ENCODE measurements at places on chromosomes 6 and 20.
A peak's percentile ranks its signal among the peaks of the same experiment; 100 is the strongest.

DNA sequence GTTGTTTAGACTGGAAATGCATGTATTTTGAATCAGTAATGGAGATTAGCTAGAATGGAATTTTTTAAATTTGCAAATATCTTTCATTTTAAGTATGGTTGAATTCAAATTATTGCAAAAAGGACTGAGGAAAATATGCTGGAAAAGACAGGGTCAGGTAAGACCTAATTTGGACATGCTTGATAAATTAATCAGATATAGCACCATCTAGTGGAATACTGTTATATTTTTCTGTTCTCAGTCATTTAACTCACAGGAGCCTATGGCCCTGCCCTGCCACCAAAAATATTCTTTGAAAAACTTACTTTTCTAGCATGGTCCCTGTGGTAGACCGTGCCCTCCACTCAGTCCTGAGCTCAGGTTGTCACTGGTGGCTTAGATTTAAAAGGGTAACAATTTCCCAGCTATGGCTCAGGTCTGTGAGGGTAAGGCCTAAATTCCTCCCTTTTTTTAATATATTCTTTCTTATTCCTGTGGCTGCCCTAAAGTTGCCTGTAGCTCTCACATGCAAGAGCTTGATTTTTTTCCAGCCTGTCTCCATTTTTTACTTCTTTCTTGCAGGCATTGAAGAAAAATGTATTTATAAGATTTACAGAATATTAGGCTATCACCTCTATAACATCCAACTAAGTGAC lies 25.3 kb upstream of the KIAA1586 start:
- DNase-seq: no peak

DNA sequence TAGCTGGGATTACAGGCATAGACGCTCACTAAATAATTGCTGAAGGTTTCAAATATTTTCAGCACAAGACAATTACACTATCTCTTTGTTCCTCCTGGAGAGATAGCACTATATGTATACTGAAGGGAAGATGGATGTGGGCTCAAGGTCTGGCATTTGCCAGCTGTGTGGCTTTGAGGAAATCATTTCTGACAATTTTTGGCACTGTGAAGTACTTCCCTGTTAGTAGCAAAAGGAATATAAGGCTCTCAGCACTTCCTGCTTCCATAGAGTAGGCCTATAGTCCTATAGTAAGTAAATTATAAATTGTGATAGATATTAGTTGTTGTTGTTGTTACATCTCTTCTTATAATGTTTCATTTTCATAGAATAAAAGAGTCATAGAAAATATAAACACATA lies 271.1 kb downstream of the SAMD5 start:
- no peak for DNase-seq

DNA sequence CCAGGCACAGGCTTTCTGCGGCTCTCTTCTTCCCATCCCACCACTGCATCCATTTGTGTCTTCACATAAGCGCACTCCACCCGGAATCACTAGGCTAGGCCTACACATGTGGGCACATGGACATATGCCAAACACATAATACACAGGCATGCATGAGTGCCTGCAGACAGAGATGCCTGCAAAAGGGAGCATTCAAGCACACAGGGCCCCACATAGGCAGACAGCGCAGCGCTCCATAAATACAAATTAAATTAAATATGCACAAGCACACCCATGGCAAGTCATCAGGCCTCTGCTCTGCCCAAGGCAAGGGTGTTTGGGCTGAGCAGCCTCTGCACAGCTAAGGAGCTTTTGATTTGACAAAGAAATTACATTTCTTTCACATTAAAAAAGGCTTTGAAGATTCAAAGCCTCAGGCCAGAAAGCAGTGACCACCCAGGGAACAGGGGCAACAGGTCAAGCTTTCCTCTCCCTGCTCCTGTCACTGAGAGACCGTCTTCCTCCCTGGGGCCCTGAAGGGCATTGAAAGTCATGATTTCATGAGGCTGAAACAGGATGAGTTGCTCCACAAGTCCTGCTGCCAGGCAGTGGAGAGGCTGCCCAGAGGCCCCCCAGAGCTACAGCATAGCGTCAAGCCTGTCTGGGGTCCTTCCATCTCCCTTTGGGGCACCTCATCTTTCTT lies 134.2 kb upstream of the LRFN2 start:
- no peak for DNase-seq

- no peak for DNase-seq
These were observed 16.4 kb downstream of the CHRNA4 start for GRCh38 chr20:63344616-63345327.

- DNase-seq: peak; percentile 41
These were observed 174.3 kb downstream of the CDKAL1 start for GRCh38 chr6:20708367-20709124.

GRCh38 chr6:15511248-15512125 lies 151.3 kb downstream of the DTNBP1 start:
- no peak for DNase-seq

- peak; percentile 50 for DNase-seq
These were observed 28.8 kb upstream of the TULP4 start for GRCh38 chr6:158283304-158283980.

- no peak for DNase-seq
These were observed 248.0 kb upstream of the QKI start for GRCh38 chr6:163166507-163166906.

- peak; percentile 95 for DNase-seq
These were observed at the start of the genes FAM217B and PPP1R3D for GRCh38 chr20:59940129-59940955. Gene FAM217B (plus strand): TSS chr20:59940389. CDS start chr20:59943944, 3,555 bp downstream. Gene PPP1R3D (minus strand): TSS chr20:59940305. CDS start chr20:59939931, 374 bp downstream.

- DNase-seq: peak; percentile 43
These were observed 84.4 kb downstream of the SYNE1 start for GRCh38 chr6:152552616-152553209.

DNA sequence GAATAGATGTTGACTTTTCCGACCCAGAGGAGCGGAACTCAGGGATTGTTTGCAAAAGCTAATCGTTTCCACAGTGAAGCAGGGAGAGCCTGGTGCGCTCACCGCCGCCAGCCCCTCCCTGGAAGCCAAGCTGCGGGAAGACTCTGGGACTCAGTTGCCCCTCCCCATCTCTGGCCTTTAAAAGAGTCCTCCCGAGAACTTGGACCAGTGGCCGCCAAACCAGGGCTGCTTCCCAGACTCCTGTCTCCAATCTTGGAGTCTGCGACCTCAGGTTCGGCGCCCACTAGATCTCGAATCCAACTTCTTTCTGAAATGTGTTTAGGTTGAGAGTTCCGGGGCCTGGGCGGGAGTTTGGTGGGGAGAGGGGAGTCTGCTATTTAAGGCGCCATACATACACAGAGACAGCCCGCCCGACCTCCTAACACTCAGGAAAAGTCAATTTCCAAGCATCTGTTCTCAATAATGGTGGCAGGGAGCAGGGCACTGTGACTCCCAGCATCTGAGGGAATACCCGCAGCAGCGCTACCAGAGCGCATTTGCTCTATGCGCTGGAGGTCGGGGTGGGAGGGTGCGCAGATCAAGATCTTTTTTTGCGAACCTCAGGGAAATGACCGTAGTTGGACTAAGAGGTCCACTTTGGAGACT lies 800 bp upstream of the GRIK2 start:
- DNase-seq: no peak

DNA sequence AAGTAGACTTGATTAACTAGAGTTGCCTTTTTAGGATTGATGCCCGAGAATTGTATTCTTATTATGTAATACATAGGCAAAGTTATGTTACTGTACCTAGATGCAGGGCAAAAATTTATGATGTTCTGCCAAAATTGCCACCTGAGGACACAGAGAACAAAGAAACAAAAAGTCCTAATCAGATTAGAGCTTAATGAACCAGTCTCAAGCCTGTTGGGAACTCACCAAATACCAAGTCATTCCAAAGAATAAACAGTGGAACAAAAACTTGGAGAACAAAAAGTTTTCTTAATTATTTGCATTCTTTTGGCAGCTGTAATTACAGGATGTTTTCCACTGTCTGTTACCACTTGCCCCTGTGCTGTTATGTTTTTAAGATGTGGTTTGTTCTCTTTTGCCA lies 154.7 kb upstream of the SGK1 start:
- no peak for DNase-seq

- DNase-seq: no peak
These were observed 2.0 kb downstream of the TRAF3IP2 start for GRCh38 chr6:111603685-111604084.

GRCh38 chr20:49132995-49133478 lies 55.1 kb downstream of the STAU1 start:
- DNase-seq: no peak

DNA sequence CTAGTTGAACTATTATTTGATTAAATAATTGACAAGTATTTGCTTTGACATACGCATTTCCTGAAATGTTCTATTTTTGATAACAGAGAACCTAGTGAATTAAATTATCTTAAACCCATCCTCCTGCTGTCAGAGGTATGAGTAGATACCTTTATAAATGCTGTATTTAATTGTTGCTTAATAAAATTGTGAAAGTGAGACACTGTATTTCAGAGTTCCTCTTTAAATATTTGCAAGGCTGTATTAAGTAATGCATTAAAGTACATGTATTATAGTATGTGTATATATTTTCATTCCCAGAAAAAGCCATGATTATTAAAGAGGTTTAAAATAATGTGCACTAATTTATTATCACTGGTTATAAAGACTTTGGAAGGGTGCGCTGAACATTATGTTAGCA lies 483.8 kb downstream of the TFAP2B start:
- no peak for DNase-seq

DNA sequence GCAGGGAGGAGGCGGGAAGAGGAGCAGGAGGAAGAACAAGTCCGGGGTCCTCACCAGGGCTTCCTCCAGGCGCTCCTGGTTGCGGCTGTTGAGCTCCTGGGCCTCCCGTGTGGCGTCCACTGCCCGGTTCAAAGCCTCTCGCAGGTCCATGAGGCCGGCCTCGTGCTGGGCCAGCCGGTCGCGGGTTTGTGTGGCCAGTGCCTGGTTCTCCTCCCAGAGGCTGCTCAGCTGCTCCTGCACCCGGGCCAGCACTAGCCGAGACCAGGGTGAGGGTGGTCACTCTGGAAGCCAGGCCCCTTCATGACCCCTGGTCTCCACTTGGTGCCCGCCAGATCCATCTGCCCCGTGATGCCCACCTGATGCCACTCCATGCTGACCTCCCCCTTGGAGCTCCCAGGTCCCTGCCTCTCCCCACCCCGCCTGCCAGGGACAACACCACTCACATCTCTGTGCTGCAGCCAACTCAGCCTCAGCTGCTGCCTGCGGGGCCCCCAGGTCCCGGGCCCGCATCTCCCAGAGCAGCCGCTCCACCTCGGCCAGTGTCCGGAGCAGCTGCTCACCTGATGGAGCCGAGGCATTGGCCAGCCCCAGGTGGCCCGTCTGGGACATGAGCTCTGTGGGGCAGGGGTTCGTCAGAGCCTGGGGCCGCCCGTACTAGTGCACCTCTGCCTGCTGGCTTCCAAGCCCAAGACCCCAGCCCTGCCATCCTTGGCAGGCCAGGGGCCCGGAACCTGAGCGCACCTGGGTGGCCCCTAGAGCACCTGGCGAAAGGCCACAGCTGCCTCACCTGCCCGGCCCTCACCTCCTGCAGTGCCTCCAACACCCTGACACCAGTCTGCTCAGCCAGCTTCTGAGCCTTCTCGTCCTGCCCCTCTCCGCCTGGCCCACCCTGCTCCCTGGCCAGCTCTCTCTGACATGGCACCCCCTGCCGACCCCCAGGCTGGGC lies 15.9 kb downstream of the ADRM1 start:
- DNase-seq: peak; percentile 18

DNA sequence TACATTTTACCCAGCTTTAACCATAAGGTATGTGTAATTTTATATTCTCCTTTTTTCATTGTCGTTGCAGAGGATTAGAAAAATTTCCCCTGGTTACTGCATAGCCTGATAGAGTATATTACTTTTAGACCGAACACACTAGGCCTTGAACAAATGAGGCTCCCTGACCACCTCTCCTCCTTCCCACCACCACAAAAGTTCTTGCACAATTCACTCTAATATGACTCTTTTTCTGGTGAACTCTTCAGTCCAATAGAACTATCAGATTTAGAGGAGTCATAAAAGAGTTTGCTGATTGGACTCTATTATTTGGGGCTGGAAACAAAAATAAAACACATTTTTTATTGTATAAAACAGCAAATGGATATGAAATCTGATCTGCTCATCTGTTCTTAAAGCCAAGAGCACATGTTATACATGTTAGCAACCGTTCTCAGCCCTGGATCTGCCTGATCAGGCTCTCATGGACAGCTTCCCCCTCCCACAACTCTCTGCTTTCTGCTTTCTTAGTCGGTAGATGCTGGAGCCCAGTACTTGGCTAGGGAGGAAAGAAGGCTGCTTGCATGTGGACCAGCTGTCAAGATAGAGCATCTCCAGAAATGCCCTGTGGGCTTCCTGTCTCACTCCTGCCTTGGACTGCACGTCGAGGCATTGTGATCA lies 83.5 kb downstream of the CD164 start:
- DNase-seq: no peak

DNA sequence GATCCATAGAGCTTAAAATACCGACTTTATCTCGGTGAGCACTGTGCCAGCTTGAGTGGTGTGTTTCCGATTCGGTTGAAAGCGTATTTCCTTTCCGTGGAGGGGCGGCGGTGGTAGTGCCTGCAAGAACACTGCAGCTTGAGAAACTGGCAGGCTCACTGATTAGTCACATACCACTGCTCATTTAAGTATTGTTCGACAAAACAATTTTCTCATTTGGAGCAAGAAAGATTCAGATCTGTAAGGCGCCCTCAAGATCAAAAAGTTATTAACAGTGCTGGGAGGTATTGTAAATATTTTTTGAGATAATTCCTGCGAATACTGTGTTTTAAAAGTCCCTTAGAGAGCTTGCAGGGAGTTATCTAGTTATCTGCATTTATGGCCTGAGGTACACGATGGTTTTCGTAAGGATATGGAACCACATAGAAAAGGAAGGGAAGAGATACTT lies 1.3 kb downstream of the MAPK14 start:
- DNase-seq: peak; percentile 88

- DNase-seq: peak; percentile 44
These were observed 3.1 kb upstream of the ZNF831 start for GRCh38 chr20:59160389-59161115.
